ENCODE measurements at places on chromosomes 3 and 15.

GRCh38 chr15:97482521-97482920, 478.0 kb upstream of the ARRDC4 start:
- no peak for DNase-seq

DNA sequence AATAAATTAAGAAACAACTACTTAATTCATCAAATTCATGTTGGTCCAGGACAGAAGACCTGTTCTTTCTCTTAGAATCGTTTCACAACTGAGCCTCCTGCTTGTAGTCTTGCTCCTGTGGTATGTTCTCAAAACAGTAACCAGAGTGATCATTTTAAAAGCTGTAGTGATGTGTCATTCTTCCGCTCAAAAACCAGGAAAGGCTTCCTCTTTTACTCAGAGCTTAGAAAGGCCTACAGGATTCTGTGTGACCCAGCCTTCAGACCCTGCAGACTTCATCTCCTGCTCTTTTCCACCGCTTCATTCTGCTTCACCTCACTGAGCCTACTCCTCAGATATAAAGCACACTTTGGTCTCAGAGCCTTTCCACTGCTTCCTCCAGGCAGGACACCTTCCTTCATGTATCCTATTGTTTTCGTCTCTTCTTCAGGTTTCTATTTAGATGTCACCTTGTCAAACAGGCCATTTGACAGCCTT, 22.7 kb downstream of the ST6GAL1 start:
- DNase-seq: peak; percentile 68

GRCh38 chr3:197427021-197427420, 128.6 kb upstream of the DLG1 start:
- no peak for DNase-seq

GRCh38 chr3:140911822-140912221, 29.8 kb upstream of the SLC25A36 start:
- DNase-seq: no peak

- no peak for DNase-seq
These were observed 109.3 kb downstream of the C3orf38 start for GRCh38 chr3:88259045-88259444.

DNA sequence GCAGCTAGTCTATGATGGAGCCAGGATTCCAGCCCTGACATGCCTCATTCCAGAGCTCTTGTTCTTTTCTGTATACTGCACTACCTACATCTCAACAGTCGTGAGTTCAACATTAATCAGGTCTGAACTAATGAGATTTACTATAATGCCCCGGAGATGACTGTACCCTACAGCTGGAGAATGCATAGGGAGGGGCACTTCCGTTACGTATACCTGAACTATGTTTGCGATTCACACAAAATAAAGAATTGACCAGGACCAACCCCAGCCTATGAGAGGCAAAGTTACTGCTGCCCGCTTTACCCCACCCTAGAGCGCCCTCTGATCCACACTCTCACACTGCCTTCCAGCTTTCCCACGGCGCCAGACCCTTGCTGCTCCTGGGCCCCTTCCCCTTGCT, 97.0 kb downstream of the IGF2BP2 start:
- no peak for DNase-seq

GRCh38 chr3:102443021-102443420, 8.2 kb downstream of the ZPLD1 start:
- DNase-seq: no peak

DNA sequence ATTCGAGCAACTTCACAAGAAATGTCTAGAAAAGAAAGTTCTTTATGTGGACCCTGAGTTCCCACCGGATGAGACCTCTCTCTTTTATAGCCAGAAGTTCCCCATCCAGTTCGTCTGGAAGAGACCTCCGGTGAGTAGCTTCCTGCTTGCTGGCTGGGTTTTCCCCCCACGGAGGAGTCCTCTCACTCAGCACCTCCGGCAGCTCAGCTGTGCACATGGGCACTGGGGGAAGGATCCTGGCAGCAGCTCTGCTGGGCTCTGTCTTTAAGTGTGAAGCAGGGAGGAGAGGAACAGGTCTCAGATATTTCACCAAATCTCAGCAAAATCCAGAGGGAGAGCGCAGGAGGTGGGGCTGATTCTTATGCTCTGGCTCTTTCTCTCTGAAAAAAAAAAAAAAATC, 684 bp downstream of the CAPN3 start:
- no peak for DNase-seq

- DNase-seq: peak; percentile 9
These were observed 223.4 kb downstream of the STT3B start for GRCh38 chr3:31755926-31756658.

DNA sequence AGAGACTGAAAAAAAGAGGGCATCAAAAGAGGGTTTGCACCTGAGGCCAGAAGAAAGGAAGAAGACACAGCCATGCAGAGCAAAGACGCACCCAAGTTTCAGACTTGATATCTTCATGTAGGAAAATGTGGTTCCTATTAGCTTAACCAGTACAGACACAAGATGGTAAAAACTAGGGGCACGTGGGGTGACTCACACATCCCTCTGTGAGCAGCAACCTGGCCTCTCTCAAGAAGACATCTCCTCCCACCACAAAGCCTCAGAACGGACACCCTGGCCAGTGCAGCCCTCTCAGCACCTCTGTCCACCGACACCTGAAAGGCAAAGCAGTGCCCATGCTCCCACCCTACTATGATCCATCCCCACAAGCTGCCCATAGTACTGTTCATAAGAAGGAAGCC, 33.3 kb downstream of the GLB1 start:
- no peak for DNase-seq

GRCh38 chr3:44104043-44104442, 137.6 kb upstream of the TOPAZ1 start:
- no peak for DNase-seq

GRCh38 chr3:95442766-95443165, 1371.6 kb upstream of the EPHA6 start:
- DNase-seq: no peak

- DNase-seq: no peak
These were observed 41.8 kb downstream of the CRYGS start for GRCh38 chr3:186502138-186502948.

DNA sequence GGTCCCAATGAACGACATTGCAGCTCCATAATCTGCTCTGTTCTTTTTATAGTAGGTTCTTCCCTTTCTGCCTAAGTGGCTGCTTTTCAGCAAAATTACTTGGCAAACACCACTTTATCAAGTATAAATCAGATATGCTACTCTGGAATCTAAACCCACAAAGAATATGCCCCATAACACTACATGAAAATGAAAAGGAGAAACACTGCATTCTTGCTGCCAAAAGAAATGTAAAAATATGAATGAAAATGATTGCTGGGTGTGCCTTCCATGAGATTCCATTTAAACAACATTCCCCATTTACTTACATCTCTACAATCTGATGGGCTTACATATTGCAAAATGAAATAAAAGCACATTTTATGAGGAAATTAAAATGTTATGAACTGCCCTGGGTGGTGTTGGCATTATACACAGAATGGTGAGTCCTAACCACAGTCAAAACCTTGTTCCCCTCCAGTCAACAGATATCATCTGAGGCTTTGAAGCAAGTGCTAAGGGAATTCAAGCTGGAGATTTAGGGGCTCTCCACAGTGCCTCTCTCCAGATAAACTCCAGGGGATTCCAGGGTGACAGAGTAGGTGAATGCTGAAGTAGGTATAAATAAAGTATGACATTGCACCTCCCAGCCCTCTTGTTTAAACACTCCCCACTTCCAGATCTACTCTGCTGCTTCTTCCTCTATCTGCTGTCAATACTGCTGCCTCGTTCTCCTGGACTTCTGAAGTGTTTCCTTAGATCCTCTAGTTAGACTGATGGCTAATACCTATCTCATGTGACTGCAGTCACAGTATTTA, 136.5 kb downstream of the RORA start:
- no peak for DNase-seq

DNA sequence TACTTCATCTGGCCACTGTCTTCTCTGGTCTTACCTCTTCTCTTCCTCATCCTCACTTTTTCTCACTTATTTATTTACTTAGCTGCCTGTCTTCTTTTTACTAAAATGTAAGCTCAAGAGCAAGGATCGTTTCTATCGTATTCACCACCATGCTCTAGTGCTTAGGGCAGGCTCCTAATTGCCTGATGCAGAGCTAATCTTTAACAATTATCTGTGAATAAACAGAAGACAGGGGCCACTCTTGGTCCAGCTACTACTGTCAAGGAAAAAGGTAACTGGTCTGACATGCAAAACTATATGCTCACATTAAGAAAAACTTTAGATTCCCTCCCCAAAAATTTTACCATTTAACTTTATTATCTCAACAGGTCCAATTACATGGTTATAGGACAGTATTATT, 17.5 kb downstream of the PIK3R4 start:
- no peak for DNase-seq

- DNase-seq: no peak
These were observed 558.8 kb upstream of the ADAMTS9 start for GRCh38 chr3:65246561-65246960.

DNA sequence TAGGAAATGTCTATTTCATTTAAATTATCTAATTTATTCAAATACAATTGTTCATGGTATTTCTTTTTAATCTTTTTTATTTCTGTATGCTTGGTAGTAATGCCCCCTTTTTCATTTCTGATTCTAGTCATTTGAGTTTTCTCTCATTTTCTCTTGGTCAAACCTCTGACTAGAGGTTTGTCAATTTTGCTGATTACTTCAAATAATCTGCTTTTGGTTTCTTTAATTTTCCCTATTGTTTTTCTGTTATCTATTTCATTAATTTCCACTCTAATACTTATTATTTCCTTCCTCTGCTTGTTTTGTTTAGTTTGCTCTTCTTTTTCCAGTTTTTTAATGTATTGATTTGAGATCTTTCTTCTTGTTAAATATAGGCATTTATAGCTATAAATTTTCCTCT, 12.1 kb downstream of the FSD2 start:
- DNase-seq: no peak

GRCh38 chr3:116517308-116517707, 72.0 kb upstream of the LSAMP start:
- no peak for DNase-seq

DNA sequence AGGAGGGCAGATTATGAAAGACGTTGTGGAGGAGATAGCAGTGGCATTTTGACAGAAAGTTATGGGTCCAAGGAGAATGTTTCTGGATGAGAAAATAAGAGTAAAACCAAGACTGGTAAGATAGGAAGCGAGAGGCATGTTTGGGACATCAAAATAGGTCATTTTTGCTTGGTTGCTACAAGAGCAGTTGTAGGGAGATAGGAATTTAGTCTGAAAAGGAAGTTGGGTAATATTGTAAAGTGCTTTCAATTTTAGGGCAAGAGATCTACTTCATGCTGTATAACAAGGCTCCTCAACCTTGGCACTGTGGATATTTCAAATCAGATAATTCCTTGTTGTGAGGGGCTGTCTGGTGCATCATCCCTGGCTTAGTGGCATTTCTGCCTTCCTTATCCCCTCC, 118.0 kb upstream of the DPH6 start:
- DNase-seq: no peak

All from GDM1 (cell line).